ENCODE measurements at places on chromosomes 1 and 21.

GRCh38 chr1:20199403-20199802 is 13.1 kb upstream of the PLA2G2C start:
- DNase-seq = no peak

DNA sequence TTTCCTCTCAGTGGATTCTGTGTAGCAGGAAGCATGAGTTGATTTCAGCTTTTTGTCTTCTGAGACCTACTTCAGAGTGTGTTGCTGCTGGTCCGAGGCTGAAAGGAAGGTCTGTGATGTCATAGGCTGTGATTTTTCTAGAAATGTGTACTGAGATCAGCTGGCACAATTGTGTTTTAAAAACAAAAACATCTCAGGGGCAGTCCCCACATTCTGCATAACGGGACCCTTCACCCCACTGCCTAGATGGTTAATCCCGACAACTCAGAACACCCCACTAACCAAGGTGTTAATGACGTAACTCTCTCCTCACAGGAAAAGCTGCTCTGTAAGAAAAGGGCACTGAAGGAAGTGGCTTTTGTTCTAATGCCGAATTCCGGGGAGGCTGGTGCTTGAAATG is 59.8 kb upstream of the PPP2R5A start:
- DNase-seq = no peak

GRCh38 chr1:160407839-160408801 is 7.8 kb downstream of the VANGL2 start:
- no peak for DNase-seq

GRCh38 chr21:45590246-45590725 is 48.0 kb upstream of the SLC19A1 start:
- DNase-seq = no peak

GRCh38 chr1:207002724-207003146 is 29.8 kb downstream of the C1orf116 start:
- DNase-seq = no peak

GRCh38 chr1:21262293-21263051 is 27.8 kb downstream of the ECE1 start:
- DNase-seq = no peak

- no peak for DNase-seq
These were observed 370.9 kb downstream of the PTPRU start for GRCh38 chr1:29607236-29607635.

- DNase-seq = no peak
These were observed 86.5 kb upstream of the RGS1 start for GRCh38 chr1:192489047-192489446.

DNA sequence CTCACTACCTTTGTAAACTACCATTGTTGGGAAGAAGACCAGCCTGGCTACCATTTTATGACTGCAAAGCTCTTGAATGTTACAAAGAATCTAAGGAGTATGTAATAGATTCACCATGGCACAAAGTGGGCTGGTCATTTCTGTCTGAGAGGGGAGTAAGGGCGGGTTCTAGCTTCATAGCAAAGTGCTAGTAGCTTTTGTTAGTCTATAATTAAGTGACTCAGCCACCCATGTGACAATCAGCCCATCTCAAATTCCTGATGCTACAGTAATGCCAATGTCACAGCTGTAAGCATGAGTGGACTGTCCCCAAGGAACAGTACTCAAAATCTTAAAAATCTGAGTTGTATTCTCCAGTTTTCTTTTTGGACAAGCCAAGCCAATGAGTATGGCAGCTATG is 15.4 kb upstream of the OTUD3 start:
- DNase-seq = no peak

All from GDM1 (cell line).